ENCODE measurements at places on chromosomes 13 and 19.

DNA sequence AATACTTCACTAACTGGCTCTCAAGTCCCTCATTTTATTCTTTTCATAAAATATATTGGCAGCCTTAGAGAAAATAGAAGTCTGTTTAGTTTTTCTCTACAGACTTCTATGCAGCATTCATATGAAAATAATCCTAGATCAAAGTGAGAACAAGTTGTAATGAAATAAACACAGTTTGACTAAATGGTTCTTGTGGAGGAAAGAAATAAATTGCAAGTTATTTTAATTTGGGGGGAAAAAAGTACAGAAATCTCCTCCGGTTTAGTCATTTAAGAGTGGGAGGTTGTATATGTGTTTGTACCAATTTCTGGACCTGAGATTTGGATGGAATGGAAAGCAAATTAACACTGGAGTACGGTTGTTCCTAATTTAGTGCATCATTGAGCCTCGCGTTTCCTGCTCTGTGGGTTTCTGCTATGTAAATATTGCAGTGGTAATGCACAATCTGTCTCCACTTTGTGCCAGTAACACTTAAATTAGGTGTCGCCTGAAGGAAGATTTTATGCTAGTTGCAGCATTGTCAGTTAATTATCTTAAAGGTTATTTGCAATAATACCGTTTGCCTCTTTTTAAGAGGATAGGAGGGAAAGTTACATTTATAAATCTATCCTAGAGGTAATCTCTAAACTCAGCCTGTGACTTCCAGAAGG is 100.2 kb downstream of the ZIC5 start:
- DNase-seq, result no peak

DNA sequence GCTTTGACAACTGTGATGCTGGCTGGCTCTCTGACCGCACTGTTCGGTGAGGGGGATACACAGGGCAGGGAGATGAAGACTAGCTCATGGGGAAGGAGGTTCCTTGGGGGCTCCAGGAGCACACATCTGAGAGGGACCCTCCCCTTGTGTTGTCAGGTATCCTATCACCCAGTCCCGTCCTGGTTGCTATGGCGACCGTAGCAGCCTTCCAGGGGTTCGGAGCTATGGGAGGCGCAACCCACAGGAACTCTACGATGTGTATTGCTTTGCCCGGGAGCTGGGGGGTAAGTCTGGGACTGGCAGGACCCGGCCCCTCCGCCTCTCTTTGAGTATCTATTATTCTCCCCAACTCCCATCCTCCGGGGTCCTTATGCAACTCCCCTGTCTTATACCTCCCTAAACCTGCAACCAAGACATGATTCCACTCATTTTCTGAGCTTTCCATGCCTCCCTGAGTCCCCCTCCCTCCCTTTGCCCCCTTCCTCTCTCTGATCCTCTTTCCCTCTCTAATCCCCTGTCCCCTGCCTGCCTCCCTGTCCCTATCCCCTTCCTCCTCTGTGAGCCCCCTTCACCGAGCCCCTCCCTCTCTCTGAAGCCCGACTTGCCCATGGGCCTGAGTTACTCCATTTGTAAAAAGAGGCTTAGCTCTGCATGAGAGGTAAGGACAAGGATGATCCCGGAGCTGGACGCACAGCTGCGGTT is 12.5 kb downstream of the NCAN start:
- no peak for DNase-seq

- no peak for DNase-seq
Measured at GRCh38 chr13:114109641-114110041, 22.8 kb downstream of the RASA3 start.

GRCh38 chr19:4216846-4217245 is 12.5 kb upstream of the EBI3 start:
- DNase-seq, result no peak

- DNase-seq, result no peak
Measured at GRCh38 chr19:47284324-47284899, 9.7 kb downstream of the INAFM1 start.

DNA sequence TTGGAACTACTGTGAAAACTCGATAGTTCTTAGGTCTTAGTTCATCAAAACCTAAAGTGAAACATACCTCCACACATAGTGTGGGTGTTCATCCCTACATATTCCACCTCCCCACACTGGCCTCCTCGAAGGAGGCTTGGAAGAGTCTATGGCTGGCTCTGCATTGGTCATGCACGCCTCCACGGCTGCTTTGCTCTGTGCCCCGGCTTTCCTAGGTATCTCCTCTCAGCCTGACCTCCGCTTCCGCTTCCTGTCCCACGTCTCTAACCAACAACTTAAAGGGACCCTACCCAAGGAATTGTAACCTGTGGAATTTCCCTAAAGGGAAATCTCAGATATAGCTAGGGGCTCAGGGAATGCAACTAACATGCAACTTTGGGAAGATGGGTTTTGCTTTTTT is 79.7 kb upstream of the MBNL2 start:
- DNase-seq, result no peak

GRCh38 chr19:49489601-49490167 is 2.3 kb downstream of the RPL13A start:
- DNase-seq, result no peak

- no peak for DNase-seq
Measured at GRCh38 chr13:107284173-107284572, 716.2 kb upstream of the ARGLU1 start.
